ENCODE measurements at places on chromosomes 12 and 14. TPM values are rescaled to one million over a fixed set of nuclear protein-coding genes. Genes with fewer than 3 reads are reported as not detected.

DNA sequence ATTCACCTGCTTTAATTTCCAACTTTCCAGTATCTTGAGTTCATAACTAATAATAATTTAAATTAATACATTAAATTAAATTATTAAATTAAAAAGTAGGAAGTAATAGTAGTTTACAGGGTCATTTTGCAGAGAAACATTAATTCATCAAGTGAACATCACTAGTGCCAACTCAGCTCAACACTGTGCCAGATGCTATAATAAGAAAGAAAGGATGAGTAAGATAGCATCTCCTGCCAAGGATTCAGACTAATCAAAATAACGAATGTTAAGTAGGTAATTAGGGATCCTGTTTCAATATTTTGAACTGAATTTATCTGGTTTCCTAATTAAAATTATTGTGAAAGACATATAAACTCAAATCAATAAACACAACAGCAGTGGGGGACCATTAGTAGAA is 596.7 kb downstream of the SLC6A15 start:
- no peak for DNase-seq

DNA sequence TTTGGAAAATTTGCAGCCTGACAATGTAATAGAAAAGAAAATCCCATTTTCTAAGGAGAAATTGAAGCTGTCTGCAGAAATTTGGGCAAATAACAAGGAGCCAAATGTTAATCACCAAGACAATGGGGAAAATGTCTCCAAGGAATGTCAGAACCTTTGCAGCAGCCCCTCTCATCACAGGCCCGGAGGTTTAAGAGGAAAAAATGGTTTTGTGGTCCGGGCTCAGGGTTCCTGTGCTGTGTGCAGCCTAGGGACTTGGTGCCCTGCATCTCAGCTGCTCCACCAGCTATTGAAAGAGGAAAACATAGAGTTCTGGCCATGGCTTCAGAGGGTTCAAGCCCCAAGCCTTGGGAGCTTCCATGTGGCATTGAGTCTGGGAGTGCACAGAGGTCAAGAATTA is 298.9 kb downstream of the ATXN7L3B start:
- DNase-seq: no peak

GRCh38 chr12:24226745-24227350 is 277.4 kb upstream of the SOX5 start:
- DNase-seq: no peak

DNA sequence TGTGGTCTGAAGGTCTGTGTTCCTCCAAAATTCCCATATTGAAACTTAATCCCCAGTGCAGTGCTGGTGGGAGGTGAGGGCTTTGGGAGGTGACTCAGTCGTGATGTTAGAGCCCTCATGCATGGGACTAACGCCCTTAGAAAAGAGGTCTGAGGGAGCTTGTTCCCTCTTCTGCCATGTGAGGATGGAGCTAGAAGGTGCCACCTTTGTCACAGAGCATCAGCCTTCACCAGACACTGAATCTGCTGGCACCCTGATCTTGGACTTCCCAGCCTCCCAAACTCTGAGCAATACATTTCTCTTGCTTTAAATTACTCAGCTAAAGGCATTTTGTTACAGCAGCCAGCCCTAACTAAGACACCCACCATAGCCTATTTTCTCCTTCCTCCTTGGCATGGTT is 13.9 kb downstream of the RAB15 start:
- no peak for DNase-seq

Gene ACSS3
- total RNA-seq: not detected

All from activated CD8-positive, alpha-beta T cell treated with anti-CD3 and anti-CD28 coated beads, Interleukin-2, amount 10 ng/mL, durations not matched to agents 7 days and 5 days (primary cell).